ENCODE measurements at places on chromosomes 12 and 14.

DNA sequence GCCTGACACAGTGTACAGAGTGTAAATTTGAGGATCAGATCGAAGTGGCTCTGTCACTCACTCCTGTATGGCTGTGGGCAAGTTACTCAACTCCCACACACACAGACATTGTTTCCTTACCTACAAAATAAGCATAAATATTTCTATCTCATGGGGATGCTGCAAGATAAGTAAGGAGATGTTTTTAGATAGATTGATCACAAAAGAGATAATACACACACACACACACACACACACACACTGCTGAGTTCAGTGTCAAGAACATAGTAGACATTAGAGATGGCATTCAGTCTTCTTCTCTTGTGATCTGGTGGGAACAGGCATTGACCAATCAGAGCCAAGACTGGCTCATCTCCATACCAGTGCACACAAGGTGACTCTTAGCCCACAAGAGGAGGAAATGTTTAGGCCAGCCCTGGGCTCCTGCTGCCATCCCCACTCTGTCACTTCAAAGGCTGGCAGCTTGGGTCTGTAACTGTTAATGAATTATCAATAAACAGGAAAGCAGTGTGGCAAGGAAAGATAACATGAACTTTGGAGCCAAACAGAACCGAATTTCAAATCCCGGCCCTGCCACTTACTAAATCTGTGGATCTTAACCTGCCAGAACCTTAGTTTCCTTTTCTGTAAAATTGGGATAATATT is 3.4 kb upstream of the RNASE8 start:
- DNase-seq = no peak

- DNase-seq = no peak
These were observed 127.9 kb downstream of the EFCAB11 start for GRCh38 chr14:89826596-89826995.

- no peak for DNase-seq
These were observed 378.3 kb upstream of the PRICKLE1 start for GRCh38 chr12:42967850-42968249.

GRCh38 chr12:47808574-47809365 is 10.9 kb downstream of the HDAC7 start:
- DNase-seq = peak; percentile 69

- no peak for DNase-seq
These were observed 138.9 kb upstream of the CCND2 start for GRCh38 chr12:4134448-4135263.

- no peak for DNase-seq
These were observed 560.1 kb upstream of the TBX3 start for GRCh38 chr12:115243933-115244628.

DNA sequence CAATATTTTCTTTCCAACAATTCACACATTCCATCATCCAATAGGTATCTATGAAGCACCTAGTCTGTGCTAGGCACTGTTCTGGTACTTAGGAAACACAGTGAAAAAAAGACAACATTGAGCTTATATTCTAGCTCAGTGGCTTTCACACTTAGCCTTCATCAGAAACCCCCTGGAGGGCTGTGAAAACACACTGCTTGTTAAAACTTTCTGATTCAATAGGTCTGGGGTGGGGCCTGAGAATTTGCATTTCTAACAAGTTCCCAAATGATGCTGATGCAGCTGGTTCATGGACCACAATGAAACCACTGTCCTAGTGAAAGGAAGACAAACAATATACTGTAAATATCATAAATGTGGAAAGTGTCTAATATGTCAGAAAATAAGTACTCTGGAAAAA is 5.9 kb downstream of the VTI1B start:
- no peak for DNase-seq

GRCh38 chr12:49920241-49920914 is 16.7 kb upstream of the FAIM2 start:
- peak; percentile 79 for DNase-seq

- DNase-seq = no peak
These were observed 75.5 kb upstream of the CPSF6 start for GRCh38 chr12:69163681-69164362.

- DNase-seq = no peak
These were observed 181.9 kb downstream of the NUAK1 start for GRCh38 chr12:105956662-105957457.

- DNase-seq = no peak
These were observed 99.6 kb downstream of the LMO3 start for GRCh38 chr12:16506394-16506793.

DNA sequence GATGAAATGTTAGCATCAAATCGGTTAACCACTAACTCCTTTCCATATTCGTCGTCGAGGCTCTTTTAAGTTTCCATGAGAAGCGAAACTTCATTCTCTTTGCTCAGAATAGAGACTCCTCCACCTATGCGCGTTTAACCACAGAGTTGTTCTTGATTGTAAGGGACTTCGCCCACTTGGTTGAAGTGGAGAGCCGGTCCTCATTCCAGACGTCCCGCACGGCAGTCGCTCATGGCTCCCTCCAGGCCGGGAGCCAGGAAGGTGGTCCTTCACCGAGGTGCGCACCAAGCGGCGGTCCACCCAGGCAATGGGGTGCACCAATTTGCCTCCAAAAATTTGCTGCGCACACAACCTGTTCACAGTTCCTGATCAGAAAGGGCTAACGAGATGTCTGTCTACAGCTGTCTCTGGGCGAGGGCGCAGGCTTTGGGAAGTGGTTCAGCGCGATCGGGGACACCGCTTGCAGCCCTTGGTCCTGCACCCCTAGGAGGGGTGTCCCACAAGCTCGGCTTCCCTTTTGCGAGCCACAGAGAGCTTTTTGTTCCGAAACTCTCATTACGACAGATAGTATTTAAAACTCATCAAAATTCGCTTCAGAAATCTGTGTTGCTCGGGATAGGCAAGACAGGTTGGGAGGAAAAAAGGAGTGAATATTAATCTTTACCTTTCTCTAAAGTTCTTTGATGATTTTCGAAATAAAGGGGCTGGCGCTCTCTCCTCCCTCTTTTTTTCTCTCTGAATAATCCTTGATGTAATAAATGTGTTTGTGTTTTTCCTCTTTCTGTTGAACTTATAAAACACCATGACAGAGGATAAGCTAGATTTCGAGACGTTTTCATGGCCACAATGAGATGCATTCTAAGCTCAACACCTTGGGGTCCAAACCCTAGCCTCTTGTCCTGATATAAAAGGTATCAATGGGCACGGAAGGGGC is 6.4 kb upstream of the ALX1 start:
- no peak for DNase-seq

- DNase-seq = peak; percentile 85
These were observed 128.1 kb downstream of the ITPR2 start for GRCh38 chr12:26704684-26705460.

- no peak for DNase-seq
These were observed 19.4 kb downstream of the ZFYVE21 start for GRCh38 chr14:103735022-103735421.

GRCh38 chr14:95341115-95341514 is 21.4 kb upstream of the CLMN start:
- no peak for DNase-seq
